ENCODE measurements at places on chromosomes 7 and 10. TPM values are rescaled to one million over a fixed set of nuclear protein-coding genes. Genes with fewer than 3 reads are reported as not detected.

Gene ABCB1
- 4.8 TPM for total RNA-seq

DNA sequence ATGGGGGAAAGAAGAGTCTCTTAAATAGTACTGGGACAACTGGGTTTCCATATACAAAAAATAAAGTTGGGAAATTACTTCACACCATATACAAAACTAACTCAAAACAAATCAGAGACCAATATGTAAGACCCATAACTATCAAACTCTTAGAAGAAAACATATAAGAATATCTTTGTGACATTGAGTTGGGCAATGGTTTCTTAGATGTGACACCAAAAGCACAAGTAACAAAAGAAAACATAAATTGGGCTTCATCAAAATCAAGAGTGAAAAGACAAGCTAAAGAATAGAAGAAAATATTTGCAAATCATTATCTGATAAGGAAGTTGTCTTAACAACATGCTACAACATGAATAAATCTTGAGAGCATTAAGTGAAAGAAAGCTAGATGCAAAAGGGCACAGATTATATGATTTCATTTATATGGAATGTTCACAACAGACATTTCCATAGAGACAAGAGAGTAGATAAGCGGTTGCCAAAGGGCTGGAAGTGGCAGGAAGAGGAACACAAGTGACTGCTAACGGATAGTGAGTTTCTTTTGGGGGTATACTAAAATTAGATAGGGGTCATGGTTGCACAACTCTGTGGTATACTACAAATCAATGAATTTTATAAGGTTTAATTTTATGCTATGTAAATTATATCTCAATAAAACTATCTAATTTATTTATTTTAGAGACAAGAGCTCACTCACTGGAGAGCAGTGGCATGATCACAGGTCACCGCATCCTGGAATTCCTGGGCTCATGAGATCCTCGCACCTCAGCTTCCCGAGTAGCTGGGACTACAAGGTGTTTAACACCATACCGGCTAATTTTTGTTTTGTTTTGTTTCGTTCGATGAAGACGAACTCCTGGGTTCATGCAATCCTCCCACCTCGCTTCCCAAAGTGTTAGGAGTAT is 35.4 kb downstream of the JMJD1C start:
- H3K27ac ChIP-seq, result no peak overlapping the region
- H3K4me3 ChIP-seq, result no peak overlapping the region
- peaks cover 9% of the 10 kb centered on the region for H3K4me1 ChIP-seq
- no peaks in the 10 kb centered on the region for H3K27me3 ChIP-seq
- DNase-seq, result no peak
- H3K36me3 ChIP-seq, result peaks cover 21% of the 10 kb centered on the region

DNA sequence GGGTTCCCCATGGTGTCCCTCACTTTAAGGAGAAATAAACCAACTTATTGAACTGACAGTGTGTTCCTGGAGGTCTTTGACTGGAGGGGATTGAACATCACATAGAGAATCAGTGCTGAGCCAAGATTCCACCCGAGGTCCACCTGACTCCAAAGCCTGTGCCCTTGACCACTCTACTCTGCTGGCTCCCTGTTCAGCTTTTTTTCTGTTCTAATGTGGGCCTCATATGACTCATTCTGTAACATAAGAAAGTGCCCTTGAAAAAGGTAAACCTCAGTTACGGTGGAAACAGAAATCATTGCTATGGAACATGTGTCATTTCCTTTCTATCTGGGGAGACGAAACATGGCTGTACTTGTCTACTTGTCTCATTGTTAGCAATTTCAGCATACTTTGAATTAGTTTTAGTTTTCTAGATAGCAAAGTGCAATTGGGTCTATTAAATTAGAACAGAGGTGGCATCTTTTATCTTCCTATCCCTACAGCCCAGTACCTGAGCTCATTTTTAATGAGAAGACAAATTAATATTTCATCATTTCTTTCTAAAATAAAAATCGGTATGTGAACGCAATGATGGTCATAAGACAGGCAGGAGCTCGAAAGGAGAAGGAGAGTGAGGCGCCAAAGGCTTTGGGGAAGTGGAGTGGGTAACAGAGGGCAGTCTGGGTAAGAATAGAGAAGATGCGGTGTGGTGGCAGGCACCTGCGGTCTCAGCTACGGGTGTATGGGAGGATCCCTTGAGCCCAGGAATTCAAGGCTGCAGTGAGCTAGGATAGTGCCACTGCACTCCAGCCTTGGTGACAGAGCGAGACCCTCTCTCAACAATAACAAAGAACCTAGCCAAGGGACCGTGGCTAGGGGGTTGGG is 1.5 kb downstream of the GSDME start:
- peaks cover 30% of the 10 kb centered on the region for H3K4me1 ChIP-seq
- DNase-seq, result peak; percentile 37
- no peaks in the 10 kb centered on the region for H3K36me3 ChIP-seq
- peak overlapping the region; percentile 67 for H3K27ac ChIP-seq
- H3K4me3 ChIP-seq, result peak overlapping the region; percentile 81

Gene UBTD1
- total RNA-seq, result 1.1 TPM

DNA sequence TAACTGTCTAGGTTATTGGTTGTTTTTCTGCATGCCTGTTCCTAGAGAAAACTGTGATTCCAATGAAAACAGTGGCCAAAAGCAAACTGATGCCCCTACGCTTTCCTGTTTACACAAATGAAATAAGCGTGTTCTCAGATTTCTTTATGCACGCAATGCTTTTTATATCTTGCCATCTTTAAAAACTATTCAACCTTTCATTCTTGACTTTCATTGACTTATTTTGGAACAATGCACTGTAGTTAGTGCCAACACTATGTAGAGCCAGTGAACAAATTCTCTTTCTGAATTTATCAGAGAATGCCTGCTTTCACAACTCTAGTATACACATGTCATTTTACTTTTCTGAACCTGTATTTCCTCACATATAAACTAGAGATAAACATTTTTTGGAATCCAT is 86.6 kb downstream of the CABCOCO1 start:
- H3K27me3 ChIP-seq, result no peaks in the 10 kb centered on the region
- H3K4me3 ChIP-seq, result no peak overlapping the region
- H3K27ac ChIP-seq, result no peak overlapping the region
- peaks cover 2% of the 10 kb centered on the region for H3K36me3 ChIP-seq
- H3K4me1 ChIP-seq, result peaks cover 29% of the 10 kb centered on the region

GRCh38 chr7:155868955-155869783 is 56.9 kb upstream of the SHH start:
- DNase-seq, result no peak
- no peak overlapping the region for H3K27ac ChIP-seq
- no peaks in the 10 kb centered on the region for H3K4me1 ChIP-seq
- no peaks in the 10 kb centered on the region for H3K36me3 ChIP-seq
- H3K27me3 ChIP-seq, result peaks cover 3% of the 10 kb centered on the region

DNA sequence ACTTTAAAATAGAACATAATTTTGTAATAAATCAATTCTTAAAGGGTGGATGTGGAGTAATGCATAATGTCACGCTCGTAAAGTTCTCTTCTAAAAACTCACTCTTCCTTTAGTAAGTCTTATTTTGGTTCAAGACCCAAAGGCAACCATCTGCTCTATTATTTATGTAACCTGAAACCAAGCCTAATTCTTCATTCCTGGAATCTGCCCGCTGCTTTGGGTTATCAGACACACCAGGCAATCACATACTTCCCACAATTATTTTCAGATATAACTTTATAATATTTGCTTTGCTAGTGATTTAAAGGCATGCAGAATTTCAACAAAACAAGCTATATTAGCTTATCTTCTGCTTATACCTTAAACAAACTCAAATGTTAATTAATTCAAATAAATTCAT is 39.0 kb downstream of the RAB11FIP2 start:
- H3K4me3 ChIP-seq, result no peak overlapping the region
- H3K36me3 ChIP-seq, result peaks cover 30% of the 10 kb centered on the region
- no peak for DNase-seq
- peaks cover 1% of the 10 kb centered on the region for H3K4me1 ChIP-seq
- H3K27me3 ChIP-seq, result no peaks in the 10 kb centered on the region

- H3K27ac ChIP-seq, result no peak overlapping the region
- no peak overlapping the region for H3K4me3 ChIP-seq
- peaks cover 3% of the 10 kb centered on the region for H3K36me3 ChIP-seq
- H3K4me1 ChIP-seq, result peaks cover 31% of the 10 kb centered on the region
- H3K27me3 ChIP-seq, result no peaks in the 10 kb centered on the region
Observed at GRCh38 chr7:30740417-30741181, 11.3 kb upstream of the INMT start.

DNA sequence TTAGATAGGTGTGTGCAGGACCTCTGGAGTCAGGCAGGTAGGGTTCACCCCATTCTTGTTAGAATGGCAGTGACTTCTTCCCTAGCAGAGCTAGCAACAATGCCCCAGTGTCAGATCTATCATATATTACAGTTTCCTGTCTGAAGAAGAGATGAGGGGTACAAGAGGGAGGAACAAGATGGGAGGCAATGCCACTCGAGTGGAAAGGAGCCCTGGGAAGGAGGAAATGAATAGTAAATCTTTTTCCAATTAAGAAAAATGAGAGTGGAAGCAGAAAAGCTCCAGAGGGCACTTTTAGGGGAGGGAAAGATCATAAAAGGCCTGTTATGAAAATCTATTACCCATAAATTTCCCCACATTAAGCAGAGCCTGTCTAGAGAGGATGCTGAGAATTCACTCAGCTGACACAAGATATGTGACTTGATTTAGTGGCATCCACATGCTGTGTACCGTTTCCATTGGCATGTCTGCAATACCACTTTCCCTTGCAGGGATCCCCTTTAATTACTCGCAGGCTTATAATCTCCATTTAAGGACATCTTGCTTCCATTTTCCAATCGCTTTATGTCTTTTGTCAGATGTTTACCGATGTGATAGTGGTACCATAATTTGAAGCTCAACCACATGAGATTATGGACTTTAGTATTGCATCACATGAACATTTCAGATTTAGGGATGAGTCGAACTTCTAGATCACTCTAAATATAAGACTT is 70.0 kb upstream of the AGBL3 start:
- no peak for DNase-seq
- no peaks in the 10 kb centered on the region for H3K36me3 ChIP-seq
- H3K4me1 ChIP-seq, result no peaks in the 10 kb centered on the region
- H3K27ac ChIP-seq, result no peak overlapping the region

DNA sequence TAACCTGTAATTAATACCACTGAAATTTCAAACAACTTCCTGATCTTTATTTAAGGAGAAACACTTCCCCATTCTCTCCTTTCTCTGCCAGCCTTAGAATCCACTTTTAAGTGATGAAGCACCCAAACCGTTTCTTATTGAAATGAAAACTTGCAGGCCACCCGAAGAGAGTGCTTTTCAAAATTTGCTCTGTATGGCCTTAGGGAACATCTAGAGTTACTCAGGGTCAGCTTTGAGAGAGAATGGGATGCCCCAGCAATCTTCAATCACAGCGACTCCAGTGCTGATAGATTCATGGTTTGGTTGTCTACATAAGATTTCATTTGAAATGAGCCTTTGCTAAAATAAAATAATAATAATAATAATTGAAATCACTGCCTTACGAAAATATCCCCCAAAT is 323.1 kb downstream of the PCLO start:
- H3K27ac ChIP-seq, result no peak overlapping the region
- no peaks in the 10 kb centered on the region for H3K27me3 ChIP-seq
- no peak for DNase-seq
- no peaks in the 10 kb centered on the region for H3K4me1 ChIP-seq
- no peak overlapping the region for H3K4me3 ChIP-seq

DNA sequence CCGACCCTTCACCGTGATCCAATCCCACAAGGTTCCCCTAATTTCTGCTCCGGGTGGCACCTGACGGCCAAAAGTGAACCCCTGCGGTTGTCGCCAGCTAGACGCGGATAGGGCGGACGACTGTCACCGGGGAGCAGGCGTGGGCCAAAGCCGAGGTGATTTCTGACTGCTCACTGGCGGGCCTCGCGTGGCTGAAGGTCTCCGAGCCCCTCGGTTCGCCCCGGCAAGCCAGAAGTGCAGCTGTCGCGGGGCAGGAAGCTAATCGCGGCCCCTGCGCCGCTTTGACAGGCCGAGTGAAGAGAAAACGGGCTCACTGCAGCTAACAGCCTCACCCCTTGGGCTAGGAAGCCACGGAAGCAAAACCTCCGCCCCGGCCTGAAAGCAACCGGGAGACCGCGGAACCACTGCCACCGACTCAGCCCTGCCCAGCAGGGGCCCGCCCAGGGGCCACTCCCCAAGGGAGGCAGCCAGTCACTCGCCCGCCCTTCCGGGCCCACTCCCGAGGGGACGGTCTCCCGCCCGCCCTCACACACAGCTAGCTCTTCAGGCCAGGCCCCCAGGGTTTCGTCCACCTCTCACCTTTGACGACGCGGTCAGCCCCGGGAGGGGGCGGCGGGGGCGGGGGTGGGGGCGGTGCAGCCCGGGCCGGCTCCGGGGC is 469 bp downstream of the PPP3CB start:
- peak overlapping the region; percentile 94 for H3K4me3 ChIP-seq
- no peaks in the 10 kb centered on the region for H3K27me3 ChIP-seq
- DNase-seq, result peak; percentile 93

DNA sequence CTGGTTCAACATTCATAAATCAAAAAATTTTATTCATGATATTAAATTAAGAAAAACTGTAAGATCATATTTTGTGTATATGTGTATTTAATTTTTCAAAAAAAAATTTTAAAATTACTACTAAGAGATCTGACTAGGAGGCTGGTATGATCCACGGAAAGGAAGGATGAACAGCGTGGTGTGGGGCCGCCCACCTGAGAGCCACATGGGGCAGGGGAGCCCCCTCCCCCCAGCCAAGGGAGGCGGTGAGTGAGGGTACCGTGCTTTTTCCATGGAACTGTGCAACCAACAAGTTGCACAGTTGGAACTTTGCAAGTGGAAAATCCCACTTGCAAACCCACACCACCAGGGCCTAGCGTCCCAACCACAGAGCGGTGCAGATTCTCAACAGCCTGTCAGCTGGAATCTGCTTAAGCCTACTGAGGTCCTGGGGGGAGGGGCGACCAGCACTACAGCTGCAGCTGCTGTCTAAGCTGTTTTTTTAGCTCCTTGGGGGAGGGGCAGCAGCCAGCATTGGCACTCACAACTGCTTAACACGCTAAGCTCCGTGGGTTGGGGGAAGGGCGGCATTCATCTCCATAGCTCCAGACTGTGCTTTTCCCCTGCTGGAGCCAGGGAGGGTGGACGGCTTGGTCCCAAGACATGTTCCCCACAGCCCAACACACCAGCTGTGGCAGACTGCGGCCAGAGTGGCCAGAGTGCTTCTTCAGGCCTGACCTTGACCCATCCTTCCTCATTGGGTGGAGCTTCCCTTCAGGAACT is 94.2 kb upstream of the IGFBP3 start:
- no peaks in the 10 kb centered on the region for H3K36me3 ChIP-seq
- H3K4me1 ChIP-seq, result no peaks in the 10 kb centered on the region
- no peak overlapping the region for H3K27ac ChIP-seq
- DNase-seq, result no peak

- H3K36me3 ChIP-seq, result peaks cover 24% of the 10 kb centered on the region
- no peaks in the 10 kb centered on the region for H3K27me3 ChIP-seq
- peaks cover 32% of the 10 kb centered on the region for H3K4me1 ChIP-seq
Observed at GRCh38 chr10:11165591-11166543, 148.2 kb downstream of the CELF2 start.

Gene NCF1
- 3.0 TPM for total RNA-seq

DNA sequence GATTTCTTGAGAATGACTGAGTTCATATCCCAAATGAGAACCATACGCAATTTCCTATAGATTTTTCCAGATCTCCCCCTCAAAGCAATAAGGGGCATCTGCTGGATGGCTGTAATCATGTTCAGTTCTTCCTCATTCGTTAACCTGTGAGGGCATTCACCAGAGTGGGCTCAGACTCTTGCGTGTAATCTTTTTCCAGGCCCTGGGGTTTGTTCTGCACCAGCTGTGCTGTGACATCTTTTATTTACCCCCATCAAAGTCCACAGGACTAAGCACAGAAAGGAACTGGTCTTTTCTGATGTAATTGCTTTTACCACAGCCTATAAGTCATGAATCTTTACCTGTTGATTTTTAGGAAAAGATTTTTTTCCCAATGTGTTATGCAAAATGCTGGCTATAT is 27.9 kb upstream of the ITGA8 start:
- H3K36me3 ChIP-seq, result no peaks in the 10 kb centered on the region
- no peak for DNase-seq
- H3K4me3 ChIP-seq, result no peak overlapping the region
- no peak overlapping the region for H3K27ac ChIP-seq
